Kidney (tissue), 22 donors: ENCODE measurements at places on chromosomes 5 and 9. TPM values are rescaled to one million over a fixed set of nuclear protein-coding genes. Genes with fewer than 3 reads are reported as not detected.

The F2RL1 gene
- total RNA-seq, result 51.9 TPM

The MYO10 gene
- 52.4 TPM for total RNA-seq

The SLC22A4 gene
- total RNA-seq, result 2.4 TPM

The OR1J2 gene
- total RNA-seq, result not detected

The GABRP gene
- 33.1 TPM for total RNA-seq

The DND1 gene
- 1.0 TPM for total RNA-seq

The NLN gene
- total RNA-seq, result 25.0 TPM
